Ureter (tissue), 1 donor: ENCODE measurements at places on chromosomes 6 and 20. TPM values are rescaled to one million over a fixed set of nuclear protein-coding genes. Genes with fewer than 3 reads are reported as not detected.

FOXO3 gene
- 66.7 TPM for total RNA-seq

POM121L2 gene
- total RNA-seq, result not detected

KIAA1755 gene
- 3.9 TPM for total RNA-seq

CDH26 gene
- total RNA-seq, result 31.0 TPM

SNX21 gene
- total RNA-seq, result 31.4 TPM

GRCh38 chr6:117605169-117605826, 3.0 kb upstream of the GOPC start:
- DNase-seq, result peak; percentile 52

DNA sequence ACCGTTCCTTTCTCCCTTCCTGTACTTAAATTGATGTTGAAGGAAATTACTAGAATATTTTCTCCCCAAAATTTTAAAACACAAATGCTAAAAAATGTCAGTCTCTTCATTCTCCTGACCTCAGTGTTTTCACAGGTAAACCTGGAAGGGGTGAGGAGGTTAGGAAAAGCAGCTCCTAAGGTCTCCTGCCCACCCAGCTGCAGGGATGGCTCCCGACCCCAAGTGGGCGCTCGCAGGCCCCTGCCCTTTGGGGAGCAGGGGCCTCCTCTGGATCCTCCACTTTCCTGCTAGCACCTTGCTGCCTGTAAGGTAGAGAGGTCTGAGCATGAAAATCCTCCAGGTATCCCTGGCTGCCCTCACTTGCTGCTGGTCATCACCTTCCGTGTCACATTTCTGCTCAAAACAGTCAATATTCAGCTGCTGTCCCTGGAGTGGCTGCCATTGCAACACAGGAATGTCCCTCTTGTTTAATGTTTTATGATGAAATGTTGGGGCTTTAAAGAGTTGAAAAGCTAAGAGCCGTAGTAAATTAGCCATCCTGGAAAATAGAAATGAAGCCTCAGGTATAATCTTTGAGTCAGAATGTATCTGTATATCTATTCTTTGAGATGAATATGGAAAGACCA, 10.9 kb upstream of the HSP90AB1 start:
- DNase-seq, result no peak

DNA sequence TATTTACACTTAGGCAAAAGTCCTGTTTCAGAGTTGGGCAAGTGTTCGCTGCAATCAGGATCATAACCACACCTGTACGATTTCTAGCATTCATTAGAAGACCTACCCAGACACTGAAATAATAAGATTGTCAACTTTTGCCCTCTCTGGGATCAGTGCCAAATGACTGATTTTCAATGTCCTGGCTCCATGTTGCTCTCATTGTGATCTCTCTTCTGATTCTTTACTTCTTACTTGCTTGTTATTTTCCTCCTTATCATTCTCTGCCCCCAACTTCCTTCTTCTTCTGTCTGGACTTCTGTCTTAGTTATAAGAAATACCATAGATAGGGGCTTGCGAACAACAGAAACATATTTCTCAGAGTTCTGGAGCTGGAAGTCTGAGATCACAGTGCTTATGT, 94.4 kb upstream of the BMP2 start:
- no peak for DNase-seq

GRCh38 chr6:134622382-134623173, 304.7 kb upstream of the SGK1 start:
- no peak for DNase-seq
